Activated T-cell treated with anti-CD3 and anti-CD28 coated beads, Interleukin-2, amount 50 U/mL, for 72 hours (primary cell): ENCODE measurements at places on chromosomes 2 and 18.

- DNase-seq = no peak
Measured at GRCh38 chr2:46171996-46172546, 125.1 kb upstream of the EPAS1 start.

DNA sequence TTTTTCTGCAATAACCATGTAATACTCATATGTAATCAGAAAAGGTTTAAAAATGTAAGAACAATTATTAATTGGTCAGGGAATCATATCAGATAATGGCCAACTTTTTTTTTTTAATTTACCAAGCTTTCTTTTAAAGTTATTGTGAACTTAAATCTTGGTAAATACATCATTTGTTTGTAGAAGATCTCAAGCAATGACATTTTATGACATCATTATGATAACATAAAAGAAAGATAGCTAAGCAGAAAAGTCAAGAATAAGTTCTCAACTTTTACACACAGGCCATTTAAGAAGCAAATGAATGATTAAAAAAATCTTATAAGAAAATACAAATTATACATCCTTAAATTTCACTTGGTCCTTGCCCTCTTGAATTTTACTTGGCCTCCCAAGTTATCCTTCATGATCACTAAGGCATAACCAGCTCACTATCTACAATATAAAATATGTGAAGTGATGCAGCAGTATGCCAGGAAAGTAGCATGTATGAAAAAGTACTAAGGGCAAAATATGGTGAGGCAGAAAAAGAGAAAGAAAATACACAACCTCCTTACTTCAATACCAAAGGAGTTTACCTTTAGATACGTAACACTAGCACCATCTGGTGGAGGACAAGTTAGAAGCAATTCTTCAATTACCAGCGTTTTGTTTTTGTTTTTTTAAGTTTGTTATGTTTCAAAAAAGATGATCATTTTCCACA, 116.6 kb downstream of the SRBD1 start:
- DNase-seq = peak; percentile 29

DNA sequence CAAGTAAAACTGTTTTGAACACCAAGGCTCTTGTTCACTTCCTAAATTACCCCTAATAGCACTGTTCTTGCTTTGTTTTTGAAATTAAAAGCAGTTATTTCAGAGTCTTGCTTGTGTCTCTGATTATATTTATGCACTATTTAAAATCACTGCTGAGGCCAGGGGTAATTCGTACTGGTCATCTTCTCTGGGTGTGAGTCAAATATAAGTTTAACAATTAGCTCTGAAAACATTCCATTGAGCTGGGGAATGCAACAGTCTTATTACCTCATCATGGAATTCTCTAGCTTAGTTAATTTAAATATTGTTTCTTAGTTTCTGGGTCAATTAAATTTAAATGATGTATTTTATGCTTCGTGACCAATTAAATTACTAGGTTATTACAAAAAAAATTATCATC, 135.0 kb downstream of the MEIS1 start:
- DNase-seq = no peak

- DNase-seq = no peak
Measured at GRCh38 chr2:230459216-230459615, 43.2 kb downstream of the SP100 start.

DNA sequence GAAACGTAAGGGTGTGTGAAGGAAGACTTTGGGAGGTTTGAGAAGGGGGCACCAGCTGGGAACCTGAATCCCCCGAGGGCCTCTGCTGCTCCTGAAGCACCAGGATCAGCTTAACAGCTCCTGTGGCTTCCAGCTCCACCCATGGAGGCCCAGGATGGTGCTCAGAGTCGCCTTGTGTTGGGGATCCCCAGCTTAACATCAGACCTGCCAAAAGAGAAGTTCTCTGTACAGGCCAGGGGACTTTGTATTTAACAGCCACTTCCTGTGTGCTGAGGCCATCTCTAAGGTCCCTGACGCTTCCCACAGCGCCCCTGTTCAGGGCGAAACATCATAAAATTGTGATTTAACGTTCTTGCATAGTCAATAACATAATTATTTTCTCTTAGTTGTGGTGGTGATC, 77.5 kb downstream of the NCK2 start:
- peak; percentile 32 for DNase-seq

- no peak for DNase-seq
Measured at GRCh38 chr18:63971320-63972001, 1.6 kb downstream of the SERPINB8 start.

- no peak for DNase-seq
Measured at GRCh38 chr2:46804794-46805193, 110.8 kb downstream of the MCFD2 start.

DNA sequence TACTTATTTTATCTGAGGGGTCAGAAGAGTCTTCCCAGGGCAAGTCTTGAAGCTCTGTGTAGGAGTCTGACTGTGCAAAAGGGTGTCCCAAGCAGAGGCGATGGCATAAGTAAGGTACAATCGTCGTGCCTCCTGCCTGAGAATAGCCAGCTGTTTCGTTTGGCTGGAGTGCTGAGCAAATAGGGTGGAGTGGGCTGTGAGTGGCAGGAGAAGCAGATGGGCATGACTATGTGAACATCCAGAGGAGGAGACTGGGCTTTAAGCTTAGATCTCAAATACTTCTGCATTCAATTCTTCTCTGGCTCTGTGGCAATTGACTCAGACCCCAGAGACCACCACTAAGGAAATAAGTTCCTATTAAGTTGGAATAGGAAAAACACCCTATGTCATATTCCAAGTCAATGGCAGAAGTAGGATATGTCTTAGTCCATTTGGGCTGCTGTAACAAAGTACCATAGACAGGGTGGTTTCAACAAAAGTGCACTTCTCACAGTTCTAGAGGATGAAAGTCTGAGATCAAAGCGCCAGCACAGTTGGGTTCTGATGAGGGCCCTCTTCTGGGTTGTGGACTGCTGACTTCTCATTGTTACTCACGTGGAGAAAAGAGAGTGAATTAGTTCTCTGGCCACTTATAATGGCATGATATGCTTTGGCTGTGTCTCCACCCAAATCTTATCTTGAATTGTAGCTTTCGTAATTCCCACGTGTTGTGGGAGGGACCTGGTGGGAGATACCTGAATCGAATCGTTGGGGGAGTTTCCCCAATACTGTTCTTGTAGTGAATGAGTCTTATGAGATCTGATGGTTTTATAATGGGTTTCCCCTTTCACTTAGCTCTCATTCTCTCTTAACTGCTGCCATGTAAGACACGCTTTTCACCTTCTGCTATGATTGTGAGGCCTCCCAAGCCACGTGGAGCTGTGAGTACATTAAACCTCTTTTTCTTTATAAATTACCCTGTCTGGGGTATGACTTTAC, 120.2 kb downstream of the LPIN1 start:
- DNase-seq = peak; percentile 16

GRCh38 chr2:105390454-105390853, 8.4 kb downstream of the FHL2 start:
- no peak for DNase-seq

GRCh38 chr2:1649103-1650084, 94.9 kb downstream of the PXDN start:
- DNase-seq = no peak

DNA sequence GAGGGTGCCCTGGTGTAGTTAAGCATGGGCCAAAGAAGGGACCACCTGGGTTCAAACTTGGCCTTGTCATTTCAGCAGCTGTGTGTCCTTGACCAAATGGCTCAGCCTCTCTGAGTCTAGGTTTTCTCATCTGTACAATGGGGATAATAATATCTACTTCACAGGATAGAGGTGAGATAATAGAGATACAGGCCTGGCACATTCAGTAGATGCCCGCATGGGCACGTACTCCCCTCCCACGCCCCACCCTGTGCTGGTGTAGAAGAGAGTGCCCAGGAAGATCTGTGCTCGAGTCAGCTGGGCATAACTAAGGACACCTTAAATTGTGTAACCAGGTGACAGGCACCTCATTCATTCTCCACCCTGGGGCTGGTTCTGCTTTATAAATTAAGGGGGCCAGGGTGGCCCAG, 8.4 kb upstream of the TMEM185B start:
- no peak for DNase-seq

GRCh38 chr18:78558101-78558810, 421.4 kb upstream of the SALL3 start:
- DNase-seq = no peak

DNA sequence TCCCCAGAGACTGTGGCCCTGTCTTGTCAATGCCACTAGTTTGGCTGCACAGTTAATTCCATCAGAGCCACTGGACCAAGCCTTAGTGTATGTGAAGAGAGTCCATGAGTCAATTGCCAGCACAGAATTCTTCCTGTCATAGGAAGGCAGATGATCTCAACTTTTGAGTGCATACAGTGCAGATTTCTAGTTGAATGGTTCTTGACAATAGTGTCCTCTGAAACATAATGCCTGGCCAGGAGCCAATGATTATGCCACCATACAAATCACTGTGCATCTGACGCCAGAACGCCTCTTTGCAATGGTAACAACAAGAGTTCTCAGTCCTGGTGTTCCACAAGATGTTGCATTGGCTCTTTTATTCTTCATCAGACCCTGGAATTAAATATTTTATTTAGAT, 7.1 kb downstream of the NEUROD1 start:
- no peak for DNase-seq

- no peak for DNase-seq
Measured at GRCh38 chr2:108145557-108146326, 94.0 kb upstream of the SULT1C3 start.

GRCh38 chr2:168566974-168567665, 111.0 kb downstream of the CERS6 start:
- DNase-seq = no peak

DNA sequence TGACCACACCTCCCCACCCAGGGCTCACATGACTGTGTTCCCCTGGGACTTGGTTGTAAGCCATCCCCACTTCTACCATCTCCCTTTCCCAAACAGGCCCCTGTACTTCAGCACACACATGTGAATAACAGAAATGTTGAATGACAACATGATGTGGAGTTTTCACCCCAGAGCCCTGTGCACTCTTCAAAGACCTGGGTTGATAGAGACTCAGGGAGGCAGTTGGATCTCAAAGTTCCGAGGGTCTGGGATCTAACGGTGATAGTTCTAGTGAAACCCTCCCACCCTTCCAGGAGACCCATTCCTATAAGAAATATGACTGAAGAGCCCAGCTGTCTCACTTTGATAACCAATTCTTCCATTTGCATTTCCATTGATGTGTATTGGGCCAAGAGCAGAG, at the start of gene MROH2A:
Gene MROH2A (plus strand): TSS at position 301 of the 400 bp plus-strand sequence. CDS start 1,029 bp downstream, outside the sequence.
- no peak for DNase-seq

- no peak for DNase-seq
Measured at GRCh38 chr2:190766595-190766994, 114.0 kb upstream of the GLS start.

GRCh38 chr18:79857082-79857671, 59.4 kb downstream of the KCNG2 start:
- DNase-seq = no peak

DNA sequence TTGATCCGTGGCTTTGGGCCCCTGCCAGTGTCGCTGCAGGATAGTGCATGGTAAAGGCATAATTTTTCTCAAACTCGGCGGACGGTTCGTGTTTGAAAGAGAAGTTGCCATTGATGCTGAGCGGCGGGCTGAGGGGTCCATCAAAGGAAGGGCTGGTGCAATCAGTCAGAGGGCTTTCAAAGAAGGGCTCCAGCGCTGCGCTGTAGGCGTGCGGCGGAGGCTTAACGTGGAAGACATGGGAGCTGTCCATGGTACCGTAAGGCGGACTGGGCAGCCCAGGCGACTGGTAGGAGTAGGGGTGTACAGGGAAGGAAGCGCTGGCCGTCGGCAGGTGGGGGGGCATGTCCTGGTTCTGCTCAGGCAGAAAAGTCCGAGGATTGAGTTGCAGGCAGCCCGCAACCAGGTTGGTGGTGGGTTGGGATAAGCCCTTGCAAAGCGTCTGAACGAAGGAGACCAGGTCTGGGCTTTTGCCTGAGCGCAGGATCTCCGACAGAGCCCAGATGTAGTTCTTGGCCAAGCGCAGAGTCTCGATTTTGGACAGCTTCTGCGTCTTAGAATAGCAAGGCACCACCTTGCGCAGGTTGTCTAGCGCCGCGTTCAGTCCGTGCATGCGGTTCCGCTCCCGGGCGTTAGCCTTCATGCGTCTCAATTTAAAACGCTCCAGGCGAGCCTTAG, 2.3 kb downstream of the NEUROD1 start:
- peak; percentile 71 for DNase-seq

- no peak for DNase-seq
Measured at GRCh38 chr2:47655563-47655880, 127.4 kb upstream of the MSH6 start.

DNA sequence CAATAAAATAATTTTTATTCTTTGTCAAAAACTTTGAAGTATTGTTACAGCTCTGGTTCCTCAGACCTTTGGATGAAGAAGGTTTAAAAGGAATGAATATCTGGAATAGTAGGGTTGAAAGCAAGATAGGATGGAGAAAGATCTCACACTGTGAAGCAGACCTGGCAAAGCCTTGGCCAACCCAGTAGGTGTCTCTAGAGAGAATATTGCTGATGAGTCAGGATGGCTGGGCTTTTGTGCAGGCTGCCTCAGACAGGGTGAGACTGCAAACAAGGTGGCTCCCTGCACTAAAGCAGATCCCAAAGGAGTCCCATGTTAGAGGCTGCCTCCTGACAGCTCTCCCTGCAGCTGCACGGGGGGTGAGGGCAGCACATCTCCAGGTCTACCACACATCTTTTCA, 226.0 kb upstream of the ITGA4 start:
- DNase-seq = no peak

DNA sequence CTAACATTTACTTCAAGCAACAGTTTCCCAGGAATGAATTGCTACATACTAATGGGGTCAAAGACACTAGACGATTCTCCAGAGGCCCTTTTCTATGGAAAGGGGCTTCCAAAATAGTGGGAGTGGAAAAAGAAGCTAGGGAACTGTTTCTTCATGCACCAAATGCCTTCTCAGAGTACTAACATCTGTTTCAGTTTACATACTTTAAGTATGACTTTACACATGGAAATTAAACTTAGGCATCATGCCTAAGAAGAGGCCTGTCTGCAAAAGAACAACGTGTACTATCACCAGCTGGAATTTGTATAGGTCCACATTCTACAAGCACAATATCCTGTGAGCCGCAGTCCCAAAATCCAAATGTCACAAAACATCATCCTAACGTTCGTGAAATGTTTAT, 29.4 kb upstream of the WDR75 start:
- no peak for DNase-seq

DNA sequence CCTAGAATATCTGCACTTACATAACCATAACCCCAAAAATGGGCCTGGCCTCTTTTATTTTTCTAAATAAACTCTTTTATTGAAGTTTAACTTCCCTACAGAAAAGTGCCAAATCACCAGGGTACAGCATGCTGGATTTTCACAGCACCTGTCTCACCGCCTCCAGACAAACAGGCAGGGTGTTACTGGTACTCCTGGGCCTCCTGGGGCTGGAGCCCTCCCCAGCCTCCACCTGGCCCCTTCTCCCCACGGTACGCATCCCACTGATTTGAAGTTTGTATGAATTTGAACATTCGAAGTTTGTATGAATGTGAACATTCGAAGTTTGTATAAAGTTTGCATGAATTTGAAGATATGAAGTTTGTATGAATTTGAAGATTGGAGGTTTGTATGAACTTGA, 232.1 kb downstream of the NDUFA10 start:
- no peak for DNase-seq

- no peak for DNase-seq
Measured at GRCh38 chr18:31044926-31045325, 2.4 kb upstream of the DSC3 start.

DNA sequence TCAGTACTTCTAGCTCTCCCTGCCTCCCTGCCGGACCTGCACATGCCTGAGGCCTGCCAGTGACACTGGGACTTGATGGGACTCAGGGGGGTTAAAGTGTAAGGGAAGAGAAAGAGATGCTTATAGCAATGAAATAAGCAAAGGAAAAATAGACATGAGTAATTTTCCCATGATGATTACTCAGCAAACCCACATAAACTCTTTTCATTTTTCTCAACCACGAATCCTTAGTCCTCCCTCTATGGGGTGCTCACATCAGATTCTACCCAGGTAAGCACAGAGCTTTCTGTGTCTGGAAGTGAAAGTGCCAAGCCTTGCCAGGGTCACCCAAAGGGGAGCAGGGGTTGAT, 44.8 kb upstream of the ANKRD62 start:
- DNase-seq = no peak
